ENCODE measurements at places on chromosomes 3 and 15.

DNA sequence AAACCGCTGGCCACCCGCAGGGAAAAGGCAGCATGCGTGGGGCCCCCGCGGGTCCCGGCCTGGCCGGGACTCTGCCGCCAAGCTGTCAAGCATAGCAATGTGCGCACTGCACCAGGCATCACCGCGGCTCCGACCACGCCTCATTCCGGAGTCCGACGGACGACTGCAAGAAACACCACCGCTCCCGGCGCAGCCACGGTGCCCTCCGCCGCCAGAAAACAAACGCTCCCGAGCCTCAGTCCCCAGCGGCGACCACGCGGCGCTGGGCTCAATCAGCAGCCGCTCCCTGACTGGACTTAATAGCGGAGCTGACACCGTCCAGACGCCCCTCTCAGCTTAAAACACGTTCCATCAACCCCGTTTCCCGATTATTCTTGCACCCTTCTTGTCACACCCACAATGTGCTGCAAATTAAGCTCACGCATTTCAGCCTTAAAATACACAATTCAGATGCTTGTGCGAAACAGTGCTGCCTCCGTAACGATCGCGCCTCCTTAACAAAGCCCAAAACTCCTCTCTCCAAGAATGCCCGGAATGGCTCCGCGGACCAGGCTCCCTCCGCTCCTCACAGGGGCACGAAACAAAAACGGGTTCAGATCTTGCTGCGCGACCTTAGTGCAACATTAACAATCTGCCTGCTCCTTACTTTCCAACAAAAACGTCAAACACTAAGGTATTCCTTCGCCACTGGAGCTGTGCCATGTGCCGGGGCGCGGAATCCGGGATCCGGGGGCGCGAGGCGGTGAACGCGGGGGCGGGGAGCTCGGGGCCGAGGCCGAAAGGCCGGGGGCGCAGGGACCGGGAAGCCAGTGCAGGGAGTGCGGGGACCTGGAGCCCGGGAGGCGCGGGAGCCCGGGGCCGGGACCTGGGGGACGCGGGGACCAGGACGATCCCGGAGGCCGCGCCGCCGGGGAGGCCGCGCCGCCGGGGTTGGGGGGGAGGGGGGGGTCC is 655 bp downstream of the CYFIP1 start:
- no peak for DNase-seq

DNA sequence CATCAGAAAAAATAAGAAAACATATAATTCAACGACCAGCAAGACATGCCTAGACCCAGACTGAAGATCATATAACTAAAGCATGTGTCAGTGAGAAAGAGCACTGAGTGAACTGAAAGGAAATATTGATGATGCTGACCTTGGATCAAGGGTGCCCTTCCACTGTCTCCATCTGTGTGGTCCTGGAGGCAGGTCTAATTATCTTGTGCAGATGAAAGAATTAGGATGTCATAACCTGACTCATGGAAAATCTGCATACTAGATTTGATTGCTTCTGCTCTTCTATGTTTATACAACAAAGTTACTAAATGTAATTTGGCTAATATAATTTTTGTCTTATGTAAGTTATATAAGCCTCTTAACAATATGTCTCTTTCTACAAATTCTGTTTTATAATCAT is 264.6 kb upstream of the TGFBR2 start:
- no peak for DNase-seq

GRCh38 chr3:99781761-99782160 is 35.9 kb upstream of the CMSS1 start:
- no peak for DNase-seq

- no peak for DNase-seq
These were observed 636.2 kb downstream of the NAALADL2 start for GRCh38 chr3:175495331-175495730.

DNA sequence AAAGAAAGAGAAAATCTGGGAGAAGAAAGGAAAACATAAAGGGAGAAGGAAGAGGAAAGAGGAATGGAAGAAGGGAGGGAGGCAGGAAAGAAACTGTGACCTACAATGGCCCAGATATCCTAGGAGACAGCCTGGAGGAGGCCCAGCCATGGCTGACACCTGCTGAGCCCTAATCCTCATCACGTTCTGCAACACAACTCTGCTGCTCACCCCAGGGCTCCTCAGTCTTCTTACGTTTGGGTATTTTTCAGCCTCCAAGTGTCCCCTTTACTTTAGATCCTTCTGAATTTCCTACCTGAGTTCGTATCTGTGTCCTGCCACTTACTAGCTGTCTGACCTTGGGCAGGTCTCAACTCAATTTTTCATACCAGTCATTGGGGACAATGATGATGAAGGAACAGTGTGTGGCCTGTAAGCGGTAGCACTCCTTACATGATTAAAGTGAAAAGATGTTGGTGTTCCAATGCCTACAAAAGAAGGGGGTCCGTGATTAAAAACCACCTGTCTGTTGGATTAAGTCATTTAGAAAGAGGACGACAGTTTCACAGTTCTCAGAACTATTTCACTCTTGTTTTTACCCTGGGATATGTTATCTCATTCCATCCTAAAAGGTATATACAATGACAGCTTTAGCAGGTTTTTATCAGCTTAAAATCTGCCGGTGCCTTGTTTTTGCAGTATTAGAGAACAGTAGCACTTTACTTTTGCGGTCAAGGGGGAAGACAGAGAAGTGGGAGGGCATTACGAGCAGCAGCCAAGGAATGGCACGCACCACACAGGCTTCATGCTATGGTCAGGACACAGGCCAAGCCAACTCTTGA is 47.4 kb downstream of the CCR4 start:
- DNase-seq = no peak

- DNase-seq = no peak
These were observed 12.3 kb downstream of the MEGF11 start for GRCh38 chr15:66241087-66241907.

DNA sequence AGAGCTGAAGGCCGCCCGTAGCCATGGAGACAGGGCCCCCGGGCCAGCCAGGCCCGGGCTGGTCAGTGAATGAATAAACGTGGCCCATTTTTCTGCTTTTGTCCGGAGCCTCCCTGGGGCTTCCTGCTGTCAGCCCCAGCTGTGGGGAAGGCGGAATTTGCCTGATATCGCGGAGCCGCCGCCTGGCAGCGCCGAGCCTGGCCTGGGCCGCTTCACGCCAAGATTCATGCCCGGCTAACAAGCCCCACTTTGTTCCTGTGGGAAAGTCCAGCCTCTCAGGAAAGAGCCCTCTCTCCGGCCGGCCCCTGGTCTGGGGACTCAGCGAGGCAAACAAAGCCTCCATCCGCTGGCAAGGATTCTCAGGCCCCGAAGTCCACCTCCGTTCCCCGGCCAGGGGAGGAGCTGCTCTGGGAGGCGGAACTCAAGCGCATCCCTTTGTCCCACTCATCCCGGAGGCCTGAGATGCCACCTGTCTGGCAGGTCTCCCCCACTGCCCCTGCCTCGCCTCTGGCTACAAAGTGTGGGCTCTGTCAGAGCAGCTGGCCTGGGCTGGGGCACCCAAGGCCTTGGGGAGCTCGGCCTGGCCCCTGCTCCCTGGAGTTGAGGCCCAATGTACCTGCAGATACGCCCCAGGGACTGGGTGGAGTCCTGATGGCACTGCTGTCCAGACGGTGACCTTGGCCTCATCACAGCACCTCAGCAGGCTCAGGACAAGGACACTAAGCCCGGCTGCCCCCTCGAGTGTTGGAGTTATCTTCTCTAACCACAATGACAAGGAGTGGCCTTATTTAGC is 51.6 kb upstream of the SLC6A11 start:
- no peak for DNase-seq

DNA sequence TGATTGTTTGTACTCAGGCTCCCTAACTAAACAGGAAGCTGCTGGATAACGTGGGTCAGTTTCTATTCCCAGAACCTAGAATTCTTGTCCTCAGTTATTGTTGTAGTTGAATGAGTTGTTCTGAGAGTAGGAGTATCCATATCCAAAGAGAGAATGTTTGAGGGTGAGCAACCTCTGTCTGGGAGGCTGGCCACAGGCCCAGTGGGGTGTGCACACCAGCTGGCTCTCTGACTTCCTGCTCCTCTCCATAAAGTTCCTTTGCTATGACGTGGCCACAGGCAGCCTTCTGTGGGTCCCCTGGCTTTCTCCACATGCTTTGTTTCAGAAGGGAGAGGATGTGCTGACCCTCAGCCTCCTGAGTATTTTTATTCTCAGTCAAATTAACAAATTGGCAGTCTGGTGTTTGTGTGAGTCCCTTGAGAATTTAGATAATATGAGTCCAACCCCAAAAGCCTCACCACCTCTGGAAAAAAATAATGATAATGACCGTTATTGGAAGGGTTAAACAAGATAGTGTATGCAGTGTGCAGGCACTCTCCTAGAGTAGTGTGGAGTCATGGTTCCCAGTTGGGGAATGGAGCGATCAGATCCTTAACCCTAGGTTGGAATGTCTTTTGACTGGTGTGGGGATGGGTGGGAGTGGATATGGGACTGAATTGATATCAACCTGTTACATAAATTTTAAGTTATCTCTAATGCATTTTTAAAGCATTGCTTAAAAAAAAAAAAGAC is 47.6 kb upstream of the MED12L start:
- DNase-seq = no peak

DNA sequence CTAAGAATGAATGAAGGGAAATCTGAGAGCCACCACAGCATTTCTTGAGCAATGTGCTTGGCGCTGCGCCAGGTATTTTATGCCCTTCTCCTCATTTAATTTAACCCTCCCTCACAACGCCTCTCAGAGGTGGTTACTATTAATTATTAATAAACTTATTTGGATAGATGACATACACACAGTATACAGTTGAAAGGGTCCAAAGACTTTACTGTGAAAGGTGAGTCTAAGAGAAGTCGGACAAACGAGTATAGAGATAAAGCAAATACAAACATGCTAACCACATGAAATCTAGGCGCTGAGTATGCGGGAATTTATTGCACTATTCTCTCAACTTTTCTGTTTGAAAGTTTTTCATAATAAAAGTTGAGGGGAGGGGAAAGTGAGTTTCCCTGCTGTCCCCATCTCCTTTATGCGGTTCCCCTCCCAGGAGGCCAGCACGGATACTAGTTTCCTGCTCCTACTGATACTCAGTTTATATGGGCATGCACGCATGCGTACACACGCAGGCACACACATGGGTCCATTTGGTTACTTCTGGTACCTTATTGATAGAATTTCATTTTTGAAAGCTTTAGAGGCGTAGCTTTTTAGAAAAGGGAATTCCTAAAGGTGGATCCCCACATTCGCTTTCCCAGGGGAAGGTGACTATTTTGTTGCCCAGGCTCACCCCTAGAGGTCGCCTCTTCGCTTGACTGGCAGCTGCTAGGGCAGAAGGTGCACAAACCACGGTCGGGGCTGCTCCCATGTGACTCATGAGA is 28.5 kb upstream of the KCTD6 start:
- peak; percentile 76 for DNase-seq

GRCh38 chr3:173785004-173785403 is 387.5 kb downstream of the NLGN1 start:
- no peak for DNase-seq

DNA sequence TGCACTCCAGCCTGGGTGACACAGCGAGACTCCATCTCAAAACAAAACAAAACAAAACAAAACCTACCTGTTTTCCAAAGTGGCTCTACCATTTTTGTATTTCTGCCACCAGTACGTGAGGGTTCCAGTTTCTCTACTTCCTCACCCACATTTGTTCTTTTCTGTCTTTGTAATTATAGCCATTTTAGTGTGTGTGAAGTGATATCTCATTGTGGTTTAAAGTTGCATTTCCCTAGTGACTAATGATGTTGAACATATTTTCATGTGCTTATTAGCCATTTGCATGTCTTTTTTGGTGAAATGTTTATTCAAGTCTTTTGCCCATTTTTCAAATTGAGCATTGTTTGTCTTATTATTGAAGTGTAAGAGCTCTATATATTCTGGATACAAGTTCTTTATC is 50.7 kb downstream of the TRA2B start:
- no peak for DNase-seq

DNA sequence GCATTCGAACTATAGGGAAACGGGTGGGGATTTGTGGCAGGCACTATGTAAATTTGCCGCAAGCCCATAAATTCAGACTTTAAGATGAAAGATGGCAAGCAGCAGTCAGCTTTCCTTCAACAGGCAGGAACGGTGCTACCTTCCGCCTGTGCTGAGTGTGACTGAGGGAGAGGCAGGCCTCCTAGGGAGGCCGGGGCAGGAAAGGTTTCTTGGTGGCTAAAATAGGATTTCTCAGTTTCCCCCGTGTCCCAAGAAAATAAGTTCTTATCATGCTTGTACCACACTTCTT is 12.5 kb downstream of the FLNB start:
- DNase-seq = no peak

All from activated gamma-delta T cell treated with Interleukin-2 at 50 U/mL for 16 hours (primary cell).